ENCODE measurements at places on chromosomes 2 and 18.

- no peak for DNase-seq
Observed at GRCh38 chr18:76967721-76968472, 145.5 kb downstream of the ZNF236 start.

DNA sequence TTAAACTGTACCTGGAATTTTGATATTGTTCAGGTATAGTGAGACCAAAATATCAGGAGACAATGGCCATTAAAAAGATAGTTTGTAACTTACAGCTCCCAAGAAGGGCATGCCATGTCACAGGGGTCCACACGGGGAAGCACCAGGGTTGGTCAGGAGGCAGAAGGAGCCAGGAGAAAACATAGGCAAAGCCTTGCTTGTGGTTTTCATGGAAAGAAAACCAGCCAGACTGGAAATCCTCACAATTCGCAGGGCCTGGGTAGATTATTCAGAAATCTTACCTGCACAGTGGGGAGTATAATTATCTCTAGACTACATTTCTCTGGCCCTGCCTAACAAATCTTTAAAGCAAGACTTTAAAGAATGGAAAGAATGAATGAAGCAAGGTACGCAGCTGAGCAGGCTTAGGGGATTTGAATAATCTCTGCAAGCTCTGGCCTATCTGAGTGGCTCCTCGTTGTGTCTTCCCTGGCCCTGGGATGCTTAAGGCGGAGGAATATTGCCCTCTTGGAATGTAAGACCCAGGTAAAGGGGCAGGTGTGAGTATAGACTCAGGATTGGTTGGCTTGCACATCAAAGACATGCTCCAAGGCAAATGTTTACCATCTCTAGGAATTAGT, 66.9 kb upstream of the CDC42EP3 start:
- no peak for DNase-seq

- DNase-seq: no peak
Observed at GRCh38 chr2:10915731-10916276, 4.1 kb downstream of the KCNF1 start.

DNA sequence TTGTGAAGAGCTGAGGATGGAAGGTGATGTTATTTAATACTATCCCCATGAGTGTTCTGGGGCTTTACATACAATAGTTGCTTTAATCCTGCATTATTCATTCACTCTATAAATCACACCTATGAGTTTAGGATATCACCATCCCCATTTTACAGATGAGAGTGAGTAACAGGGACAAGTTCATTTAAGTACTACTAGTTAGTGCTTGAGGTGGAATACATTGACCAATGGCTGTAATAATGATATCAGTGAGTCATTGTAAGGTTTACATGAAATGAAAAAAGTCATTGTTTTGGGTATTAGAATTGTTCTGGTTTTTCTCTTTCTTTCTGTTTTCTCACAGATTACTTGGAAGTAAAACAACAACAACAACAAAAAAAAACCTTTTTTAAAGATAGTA, 42.5 kb downstream of the TANC1 start:
- DNase-seq: no peak

GRCh38 chr2:28640908-28641300, 110.7 kb upstream of the PPP1CB start:
- DNase-seq: no peak

All from AG09309 (cell line).